ENCODE measurements at places on chromosomes 6 and 20.

- no peak for DNase-seq
Observed at GRCh38 chr6:43914272-43915147, 144.5 kb downstream of the VEGFA start.

DNA sequence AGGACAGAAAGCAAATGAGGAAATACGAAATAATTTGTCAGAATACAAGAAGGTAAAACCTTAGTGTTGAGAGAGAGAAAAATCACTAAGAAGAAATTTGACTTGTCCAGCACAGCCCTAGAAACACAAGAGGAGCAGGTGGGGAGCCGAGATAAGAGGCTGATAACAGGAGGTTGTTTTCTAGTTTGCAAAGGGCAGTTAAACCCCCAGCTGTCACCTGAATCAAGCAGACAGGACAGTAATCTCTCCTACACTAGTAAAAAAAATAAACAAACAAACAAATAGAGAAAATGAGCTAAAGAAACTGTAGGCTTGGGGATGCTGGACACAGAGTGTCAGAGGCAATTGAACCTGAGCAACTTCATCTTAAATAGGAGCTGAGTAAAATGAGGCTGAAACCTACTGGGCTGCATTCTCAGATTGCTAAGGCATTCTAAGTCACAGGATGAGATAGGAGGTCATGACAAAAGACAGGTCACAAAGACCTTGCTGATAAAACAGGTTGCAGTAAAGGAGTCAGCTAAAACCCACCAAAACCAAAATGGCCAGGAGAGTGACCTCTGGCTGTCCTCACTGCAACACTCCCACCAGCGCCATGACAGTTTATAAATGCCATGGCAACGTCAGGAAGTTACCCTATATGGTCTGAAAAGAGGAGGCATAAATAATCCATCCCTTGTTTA is 40.4 kb downstream of the FAM184A start:
- DNase-seq: no peak

DNA sequence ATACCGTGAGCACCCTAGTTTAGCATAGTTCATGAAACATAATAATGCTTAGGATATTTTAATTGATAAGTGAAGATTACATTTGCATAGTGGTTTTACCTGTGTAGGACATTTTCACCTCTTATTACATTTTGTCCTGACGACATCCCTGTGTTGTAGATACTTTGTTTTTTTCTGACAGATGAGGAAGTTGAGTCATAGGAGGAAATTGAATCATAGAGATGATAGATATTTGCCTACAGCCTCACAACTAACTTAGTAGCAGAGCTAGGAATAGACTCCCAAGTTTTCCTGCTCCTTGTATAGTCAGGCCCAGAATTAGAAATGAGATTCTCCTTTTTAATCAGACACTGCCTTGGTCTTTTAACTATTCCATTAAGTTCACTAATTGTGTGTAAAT is 100.5 kb upstream of the SUPT3H start:
- DNase-seq: no peak

GRCh38 chr6:96202571-96202970 is 186.8 kb downstream of the FUT9 start:
- no peak for DNase-seq

GRCh38 chr6:155994086-155994485 is 538.4 kb upstream of the NOX3 start:
- no peak for DNase-seq

- DNase-seq: no peak
Observed at GRCh38 chr6:89508755-89509563, 76.0 kb downstream of the ANKRD6 start.

- DNase-seq: peak; percentile 21
Observed at GRCh38 chr20:63658749-63659187, 656 bp downstream of the RTEL1 start.

All from HEK293T (cell line).